Neural progenitor cell (in vitro differentiated cells): ENCODE measurements at places on chromosomes 6 and 20.
A peak's percentile ranks its signal among the peaks of the same experiment; 100 is the strongest.

DNA sequence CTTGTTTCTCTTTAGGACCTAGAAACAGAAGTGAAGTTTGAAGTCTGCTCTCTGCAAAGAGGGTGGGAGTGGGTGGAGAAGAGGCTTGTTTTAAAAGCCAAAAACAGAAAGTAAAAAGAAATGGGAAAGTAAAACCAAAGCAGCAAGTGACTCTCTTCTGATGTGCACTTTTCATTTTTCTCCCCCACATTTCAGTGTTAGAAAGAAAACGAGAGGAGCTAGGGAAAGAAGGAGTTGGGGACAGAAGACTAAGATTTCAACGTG, 1.3 kb downstream of the C6orf141 start:
- DNase-seq: no peak

- no peak for DNase-seq
These were observed 12.1 kb downstream of the MYLK2 start for GRCh38 chr20:31831211-31831610.

DNA sequence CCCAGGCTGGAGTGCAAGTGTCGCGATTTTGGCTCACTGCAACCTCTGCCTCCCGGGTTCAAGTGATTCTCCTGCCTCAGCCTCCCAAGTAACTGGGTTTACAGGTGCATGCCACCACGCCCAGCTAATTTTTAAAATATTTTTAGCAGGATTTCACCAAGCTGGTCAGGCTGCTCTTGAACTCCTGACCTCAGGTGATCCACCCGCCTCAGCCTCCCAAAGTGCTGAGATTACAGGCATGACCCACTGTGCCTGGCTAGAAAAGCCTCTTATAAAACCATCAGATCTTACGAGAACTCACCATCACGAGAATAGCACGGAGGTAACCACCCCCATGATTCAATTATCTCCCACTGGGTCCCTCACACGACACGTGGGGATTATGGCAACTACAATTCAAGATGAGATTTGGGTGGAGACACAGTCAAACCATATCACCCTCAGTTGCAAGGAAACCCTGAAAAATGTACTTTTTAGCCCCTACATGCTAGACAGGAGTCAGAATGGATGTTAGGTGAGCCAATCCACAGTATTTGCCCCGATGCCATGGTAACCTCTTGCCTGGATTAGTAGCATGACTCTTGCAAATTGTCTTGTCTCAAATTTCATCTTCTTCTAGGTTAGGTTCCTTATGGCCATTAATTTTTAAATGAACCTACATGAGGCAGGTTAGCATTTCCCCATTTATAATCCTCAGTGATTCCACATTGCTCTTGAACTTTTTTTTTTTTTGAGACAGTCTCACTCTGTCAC, 17.1 kb upstream of the SASH1 start:
- DNase-seq: no peak

DNA sequence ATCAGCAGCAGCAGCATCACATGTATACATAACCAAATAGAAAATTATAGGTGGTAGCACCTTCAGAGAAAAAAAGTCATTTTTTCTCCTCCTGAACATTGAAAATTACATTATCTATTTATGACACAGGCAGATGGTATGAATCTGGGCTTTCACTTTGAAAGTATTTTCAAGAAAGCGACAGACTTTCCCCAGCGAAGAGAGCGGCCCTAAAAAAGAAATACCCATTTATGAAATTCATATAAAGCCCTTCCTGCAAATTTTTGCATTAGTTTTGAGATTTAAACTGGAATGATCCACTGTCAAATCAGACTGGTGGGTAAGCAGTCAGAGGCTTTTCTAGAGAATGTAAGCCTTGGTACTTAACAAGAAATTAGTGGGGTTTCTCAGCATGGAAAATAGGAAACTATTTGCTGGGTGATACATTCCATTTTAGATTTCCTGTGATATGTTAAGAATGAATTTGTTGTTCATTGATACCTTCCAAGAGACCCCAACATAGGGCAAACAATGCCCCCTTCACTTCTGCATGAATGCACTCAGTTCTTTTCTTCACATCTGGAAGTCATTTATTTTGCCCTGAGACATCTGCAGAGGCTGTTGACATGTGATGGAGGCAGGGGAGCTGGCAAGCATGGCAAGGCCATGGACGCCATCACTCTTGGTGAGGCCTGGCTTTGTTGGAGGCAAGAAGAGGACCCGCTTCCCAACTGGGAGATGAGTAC, 147.0 kb downstream of the LINC00237 start:
- peak; percentile 24 for DNase-seq

- no peak for DNase-seq
These were observed 324.3 kb downstream of the QKI start for GRCh38 chr6:163738725-163739407.

DNA sequence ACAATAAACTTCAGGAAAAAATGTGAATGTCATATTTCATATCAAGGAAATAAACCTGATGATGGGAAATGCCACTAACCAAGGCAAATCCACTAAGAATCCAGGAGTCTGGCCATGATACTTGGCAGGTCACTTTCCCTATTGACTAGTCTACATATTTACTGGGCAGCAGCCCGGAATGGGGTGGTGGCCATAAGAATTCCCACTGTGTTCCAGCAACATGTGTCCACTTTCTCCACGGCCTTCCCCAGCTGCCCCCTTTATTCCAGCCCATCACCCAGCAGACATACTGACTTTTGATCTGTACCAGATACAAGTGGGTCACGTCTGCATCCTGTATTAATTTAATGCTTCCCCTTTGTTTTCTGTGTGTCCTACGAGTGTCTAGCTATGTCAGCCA, 234.5 kb upstream of the PRDM1 start:
- no peak for DNase-seq

- DNase-seq: no peak
These were observed 568.2 kb downstream of the HDGFL1 start for GRCh38 chr6:23137611-23138010.
